ENCODE measurements at places on chromosomes 16 and 17.

DNA sequence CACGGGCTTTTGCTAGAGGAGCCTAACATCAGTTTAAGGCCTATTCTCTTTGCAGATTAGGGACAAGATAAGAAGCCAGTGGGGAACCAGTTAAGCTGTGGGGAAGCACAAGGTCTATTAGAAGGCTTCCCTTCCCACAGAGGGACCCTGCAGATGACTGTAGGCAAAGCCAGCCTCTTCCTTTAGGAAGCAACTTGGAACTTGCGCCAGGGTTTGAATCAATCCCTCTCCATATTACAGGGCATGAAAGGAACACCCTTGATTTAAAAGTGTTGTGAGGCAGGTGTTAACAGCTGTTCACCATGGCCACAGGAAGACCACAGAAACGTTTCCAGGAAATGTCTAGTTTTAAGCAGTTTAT, 77.3 kb downstream of the RPTOR start:
- no peak for DNase-seq

GRCh38 chr17:69390795-69391501, 23.5 kb upstream of the MAP2K6 start:
- DNase-seq: no peak

DNA sequence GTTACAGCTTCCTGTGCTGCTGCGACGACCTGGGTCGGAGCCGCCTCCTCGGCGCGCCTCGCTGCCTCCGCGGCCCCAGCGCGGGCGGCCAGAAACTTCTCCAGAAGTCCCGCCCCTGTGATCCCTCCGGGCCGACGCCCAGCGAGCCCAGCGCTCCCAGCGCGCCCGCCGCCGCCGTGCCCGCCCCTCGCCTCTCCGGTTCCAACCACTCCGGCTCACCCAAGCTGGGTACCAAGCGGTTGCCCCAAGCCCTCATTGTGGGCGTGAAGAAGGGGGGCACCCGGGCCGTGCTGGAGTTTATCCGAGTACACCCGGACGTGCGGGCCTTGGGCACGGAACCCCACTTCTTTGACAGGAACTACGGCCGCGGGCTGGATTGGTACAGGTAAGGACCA, 746 bp downstream of the HS3ST2 start:
- DNase-seq: no peak

- DNase-seq: no peak
Observed at GRCh38 chr17:21815352-21816063, 123.2 kb downstream of the KCNJ18 start.

DNA sequence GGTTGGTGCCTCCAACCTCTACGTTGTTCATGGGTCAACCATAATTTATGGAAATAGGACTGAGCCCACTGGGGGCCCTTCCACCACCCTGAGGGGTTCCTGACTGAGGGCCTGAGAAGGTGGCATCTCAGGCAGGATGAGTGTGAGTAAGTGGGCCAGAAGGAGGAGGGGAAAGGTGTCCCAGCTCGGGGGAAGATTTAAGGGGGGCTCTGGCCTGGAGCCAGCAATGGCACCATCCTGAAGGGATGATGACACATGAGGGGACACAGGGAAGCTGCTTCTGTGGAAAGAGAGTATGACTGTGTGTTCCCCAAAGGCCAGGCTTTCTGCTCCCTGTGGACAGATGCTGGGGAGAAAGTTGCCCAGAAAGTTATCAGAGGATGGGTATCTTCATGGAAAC, 18.7 kb downstream of the MYL4 start:
- DNase-seq: no peak

GRCh38 chr16:4987580-4988374, 29.6 kb downstream of the SEC14L5 start:
- no peak for DNase-seq

- DNase-seq: no peak
Observed at GRCh38 chr16:83296505-83296904, 511.3 kb upstream of the HSBP1 start.

DNA sequence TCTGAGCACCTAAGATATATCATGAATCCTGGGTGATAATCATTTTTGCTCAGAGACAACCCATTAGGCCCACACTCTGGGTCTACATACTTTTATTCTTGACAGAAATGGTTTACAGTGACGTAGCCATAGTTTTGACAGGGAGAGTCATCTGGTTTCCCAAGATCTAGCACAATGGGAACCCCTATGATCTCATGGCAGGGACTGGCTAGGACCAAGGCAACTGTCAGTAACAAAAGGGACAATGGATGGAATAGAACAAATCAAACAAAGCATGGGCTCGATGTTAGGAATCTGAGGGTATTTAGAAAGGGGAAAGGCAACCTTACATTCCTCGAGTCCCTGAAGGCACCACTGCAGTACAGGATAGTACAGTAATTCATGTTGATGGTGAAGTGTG, 20.5 kb downstream of the CFAP97D1 start:
- no peak for DNase-seq

DNA sequence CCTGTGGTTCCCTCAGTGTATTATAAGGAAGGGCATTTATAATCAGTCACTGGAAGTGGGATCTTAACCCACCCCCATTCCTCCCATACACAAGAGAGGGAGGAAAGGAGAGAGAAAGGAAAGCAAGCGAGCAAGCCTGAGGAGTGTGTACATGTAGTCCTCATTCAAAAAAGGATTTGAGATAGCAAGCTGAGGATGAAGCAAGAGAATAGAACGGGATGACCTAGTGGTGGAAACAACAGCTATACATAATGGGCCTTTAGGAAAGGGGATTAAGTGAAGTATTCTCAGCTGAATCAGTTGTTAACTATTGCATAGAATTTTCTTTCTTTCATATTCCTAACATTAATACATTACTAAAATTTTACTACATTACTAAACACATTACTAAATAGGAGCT, 281.4 kb downstream of the ZFHX3 start:
- no peak for DNase-seq

DNA sequence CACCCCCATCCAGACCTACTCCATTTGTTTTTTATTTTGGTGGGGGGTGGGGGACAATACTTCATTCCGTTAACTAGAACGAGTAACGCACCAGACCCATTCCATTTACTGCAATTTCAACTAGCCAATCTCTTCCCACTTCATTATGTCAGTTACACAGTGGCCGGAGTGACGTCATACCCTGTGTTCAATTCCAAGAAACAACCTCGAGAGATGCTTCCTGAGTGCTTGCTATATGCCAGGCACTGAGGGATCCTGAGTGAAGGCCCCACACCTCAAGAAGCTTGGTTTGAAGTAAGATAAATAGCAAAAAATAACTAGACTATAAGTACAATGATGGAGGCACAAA, 9.1 kb upstream of the SIAH1 start:
- DNase-seq: no peak

DNA sequence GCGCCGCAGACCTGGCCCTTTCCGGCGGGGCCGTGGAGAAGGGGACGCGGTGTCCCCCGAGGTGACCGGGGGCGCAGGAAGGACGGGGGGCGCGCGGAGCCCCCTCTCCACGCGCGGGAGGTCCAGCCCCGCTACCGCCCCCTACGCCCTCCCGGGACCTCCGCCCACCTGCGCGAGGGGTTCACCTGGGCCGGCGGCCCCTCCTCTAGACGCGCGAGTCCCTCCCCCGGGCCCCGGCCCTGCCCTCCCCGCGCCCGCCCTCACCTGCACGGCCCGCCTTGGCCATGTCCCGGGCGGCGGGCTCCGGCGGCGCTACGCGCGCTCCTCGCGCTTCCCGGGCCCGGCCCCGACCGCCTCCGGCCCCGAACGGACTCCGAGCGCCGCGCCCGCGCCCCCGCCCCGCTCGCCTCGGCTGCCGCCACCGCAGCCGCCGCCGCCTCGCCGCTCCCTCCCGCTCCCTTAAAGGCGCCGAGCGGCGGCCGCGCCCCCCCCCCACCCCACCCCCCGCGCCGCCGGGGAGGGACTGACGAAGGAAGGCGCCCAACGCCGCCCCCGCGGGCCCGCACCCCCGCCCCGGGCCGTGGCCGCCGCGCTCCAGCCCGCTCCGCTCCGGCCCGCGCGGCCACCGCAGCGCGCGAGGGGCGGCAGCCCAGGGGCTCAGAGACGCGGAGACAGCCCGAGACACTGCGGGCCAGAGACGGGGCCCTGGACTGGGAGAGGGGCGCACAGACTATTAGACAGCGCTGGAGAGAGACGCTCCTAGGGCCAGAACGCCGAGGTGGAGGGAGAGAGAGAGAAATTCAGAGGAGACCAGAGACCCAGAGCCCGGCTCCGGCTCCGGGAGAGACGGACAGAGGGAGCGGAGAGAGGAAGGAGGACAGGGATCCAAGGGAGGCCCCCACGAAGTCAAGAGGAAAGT, at the start of gene PITPNM3:
PITPNM3 (minus strand) TSS at position 435 of the 919 bp plus-strand sequence; CDS start at position 286, 149 bp downstream.
- no peak for DNase-seq

GRCh38 chr16:17304106-17304490, 166.7 kb downstream of the XYLT1 start:
- no peak for DNase-seq

DNA sequence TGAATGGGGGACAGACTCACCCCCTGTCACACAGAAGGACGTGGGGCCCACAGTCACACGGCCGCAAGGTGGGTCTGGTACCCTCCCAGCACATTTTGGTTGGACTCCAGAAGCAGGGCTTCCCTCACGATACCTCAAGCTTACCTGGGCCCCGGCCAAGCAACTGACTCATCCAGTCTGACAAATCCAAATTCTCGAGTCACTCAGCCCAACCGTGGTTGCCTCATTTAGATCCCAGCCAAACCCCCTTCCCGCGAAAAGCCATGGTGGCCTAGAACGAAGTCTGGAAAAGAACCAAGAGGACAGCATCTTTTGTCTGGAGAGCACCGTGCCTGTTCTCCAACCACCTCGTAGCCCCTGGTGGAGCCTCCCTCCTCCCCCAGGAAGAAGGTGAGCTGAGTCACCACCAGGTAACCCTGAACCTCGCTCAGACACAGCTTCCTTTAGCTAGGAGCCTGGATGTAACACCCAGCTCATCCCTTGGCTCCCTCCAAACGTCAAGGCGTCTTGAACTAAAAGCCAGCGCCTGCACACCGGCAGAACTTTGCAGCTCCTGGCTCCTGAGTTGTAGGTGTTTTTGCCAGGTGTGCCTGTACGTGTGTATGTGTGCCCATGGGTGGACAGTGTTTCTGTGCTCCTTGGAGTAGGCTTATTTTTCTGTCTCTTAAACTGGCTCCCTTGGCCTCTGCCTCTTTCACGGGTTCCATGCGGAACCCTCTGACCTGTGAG, 78.9 kb downstream of the CMIP start:
- no peak for DNase-seq

Data from stimulated activated CD8-positive, alpha-beta memory T cell treated with anti-CD3 and anti-CD28 coated beads, Interleukin-7, amount 100 ng/mL, for 24 hours (primary cell).